GM06990 (cell line): ENCODE measurements at places on chromosomes 16 and 17.

- DNase-seq, result no peak
These were observed 5.2 kb downstream of the C16orf46 start for GRCh38 chr16:81071805-81072204.

- no peak for DNase-seq
These were observed 20.1 kb downstream of the RAB40B start for GRCh38 chr17:82678265-82678891.

DNA sequence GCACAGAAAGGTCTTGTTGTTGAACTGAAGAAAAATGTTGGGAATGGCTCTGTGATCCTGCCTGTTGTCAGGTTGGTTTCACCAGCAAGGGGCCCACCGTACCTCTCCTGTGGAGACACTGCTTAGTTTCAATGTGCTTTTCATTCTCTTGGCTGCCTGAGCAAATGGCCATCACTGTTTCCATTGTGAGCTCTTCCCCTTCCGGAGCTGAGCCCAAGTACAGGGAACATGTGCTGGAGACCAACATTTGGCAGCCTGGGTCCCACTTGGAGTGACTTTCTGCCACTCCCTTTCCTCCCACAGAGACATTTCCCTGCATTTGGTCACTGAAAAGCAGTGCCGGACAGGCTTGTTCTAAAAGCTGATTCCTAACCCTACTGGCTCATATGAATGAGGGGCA is 23.1 kb downstream of the GABARAPL2 start:
- no peak for DNase-seq

- DNase-seq, result no peak
These were observed 7.6 kb downstream of the AIPL1 start for GRCh38 chr17:6427279-6427781.

GRCh38 chr16:1134776-1135458 is 18.0 kb upstream of the CACNA1H start:
- no peak for DNase-seq

- no peak for DNase-seq
These were observed 87.6 kb downstream of the USP31 start for GRCh38 chr16:23061669-23062068.

DNA sequence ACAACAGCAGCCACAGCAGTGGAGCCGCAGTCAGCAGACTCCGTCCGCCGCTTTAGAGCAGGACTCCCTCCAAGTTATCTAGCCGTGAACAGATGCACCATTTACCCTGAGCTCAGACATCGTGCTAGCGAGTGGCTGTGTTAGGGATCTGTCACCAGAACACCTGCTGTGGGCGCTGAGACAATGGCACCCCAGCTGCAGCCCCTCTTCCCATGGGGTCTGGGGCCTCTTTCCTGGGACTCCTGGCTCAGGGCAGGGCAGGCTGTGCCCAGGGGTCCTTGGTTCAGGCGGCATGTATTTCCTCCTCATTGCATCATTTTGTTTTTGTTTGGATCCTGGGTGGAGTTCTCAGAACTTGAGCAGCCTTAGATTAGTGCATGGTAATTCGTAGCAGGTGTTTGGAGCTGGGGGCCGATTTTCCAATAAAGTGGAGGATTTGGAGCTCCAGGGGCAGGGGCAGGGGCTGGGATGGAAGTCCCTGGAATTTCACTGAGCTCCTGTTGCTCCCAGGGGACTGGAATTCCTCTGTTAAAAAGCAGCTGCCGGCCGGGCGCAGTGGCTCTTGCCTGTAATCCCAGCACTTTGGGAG is 23.4 kb downstream of the NMRAL1 start:
- no peak for DNase-seq

GRCh38 chr17:4515501-4515900 is 16.8 kb downstream of the SPNS2 start:
- DNase-seq, result no peak

DNA sequence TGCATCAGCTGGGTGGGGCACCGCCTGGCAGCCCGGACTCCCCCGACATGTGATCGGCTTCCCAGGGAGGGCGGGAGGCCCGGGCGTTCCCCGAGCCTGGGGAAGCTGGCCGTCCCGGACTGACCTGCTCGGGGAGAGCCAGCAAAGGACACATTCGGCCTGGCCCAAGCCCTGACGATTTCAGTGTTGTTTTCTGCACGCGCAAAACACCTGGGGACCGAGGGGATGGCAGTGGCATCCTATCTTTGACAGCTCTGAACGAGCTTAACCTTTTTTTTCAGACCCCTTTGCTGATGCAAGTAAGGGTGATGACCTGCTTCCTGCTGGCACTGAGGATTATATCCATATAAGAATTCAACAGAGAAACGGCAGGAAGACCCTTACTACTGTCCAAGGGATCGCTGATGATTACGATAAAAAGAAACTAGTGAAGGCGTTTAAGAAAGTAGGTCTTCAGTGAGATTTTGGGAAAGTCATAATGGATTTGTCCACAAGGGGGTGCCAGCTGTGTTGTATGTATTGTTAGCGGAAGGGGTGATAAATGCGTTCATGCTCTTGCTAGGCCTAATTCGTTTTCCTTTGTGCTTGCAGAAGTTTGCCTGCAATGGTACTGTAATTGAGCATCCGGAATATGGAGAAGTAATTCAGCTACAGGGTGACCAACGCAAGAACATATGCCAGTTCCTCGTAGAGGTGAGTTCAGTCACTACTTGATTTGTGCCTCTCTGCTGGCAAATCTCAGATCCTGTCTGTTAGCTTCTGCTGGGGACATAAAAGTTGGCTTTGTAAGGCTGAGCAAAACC is 1.0 kb downstream of the EIF1 start:
- no peak for DNase-seq

DNA sequence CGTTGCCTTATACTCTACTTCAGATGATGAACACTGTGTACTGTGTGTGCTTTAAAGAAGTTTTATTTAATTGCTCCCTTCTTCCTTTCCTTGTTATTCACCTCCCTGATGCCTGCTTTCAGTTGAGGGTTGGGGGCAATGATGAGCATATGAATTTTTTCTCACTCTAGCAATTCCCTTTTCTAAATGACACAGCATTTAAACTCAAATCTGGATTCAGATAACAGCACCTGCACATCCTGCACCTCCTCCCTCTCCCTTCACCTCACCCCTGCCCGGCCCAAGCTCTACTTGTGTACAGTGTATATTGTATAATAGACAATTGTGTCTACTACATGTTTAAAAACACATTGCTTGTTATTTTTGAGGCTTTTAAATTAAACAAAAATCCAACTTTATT is 13.0 kb upstream of the PNPO start:
- DNase-seq, result no peak

- DNase-seq, result peak; percentile 80
These were observed 199.0 kb downstream of the MSI2 start for GRCh38 chr17:57455063-57455914.

- no peak for DNase-seq
These were observed 173.6 kb downstream of the PHKB start for GRCh38 chr16:47634727-47635126.

GRCh38 chr17:65918500-65918899 is 273.4 kb downstream of the CEP112 start:
- no peak for DNase-seq

GRCh38 chr17:41613277-41614082 is 913 bp upstream of the KRT16 start:
- no peak for DNase-seq

DNA sequence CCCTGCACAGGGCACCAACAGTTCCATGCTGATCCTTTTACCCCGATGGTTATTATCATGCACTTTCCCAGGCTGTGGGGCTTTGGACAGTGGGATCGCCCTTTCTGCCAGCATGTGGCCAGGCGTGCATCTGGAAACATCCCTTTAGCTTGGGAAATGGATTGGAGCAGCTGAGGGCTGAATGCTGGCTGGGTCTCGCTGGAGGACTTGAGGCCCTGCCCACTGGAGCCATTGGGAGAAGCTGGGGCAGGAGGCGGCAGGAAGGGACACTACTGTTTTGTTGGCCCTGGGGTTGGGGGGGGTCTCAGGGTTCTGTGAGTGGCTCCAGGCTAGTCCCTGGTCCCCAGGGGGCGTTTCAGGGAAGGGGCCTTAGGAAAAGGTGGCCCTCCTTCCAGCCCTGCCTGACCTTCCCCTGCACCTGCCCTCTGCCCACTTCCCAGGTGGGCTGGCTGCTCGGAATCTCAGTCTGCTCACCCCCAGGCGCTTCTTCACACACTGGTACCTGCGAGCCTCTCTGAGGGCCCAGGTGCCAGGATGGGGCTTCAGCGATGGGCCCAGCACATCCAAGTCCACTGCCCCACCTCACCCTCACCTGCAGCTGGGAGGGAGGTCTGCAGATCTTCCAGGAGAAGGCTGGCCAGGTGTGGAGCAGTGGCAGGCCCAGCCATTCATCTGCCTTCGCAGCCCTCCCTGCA is 1.6 kb upstream of the ADGRG3 start:
- DNase-seq, result no peak

GRCh38 chr17:56543280-56543679 is 50.2 kb upstream of the NOG start:
- no peak for DNase-seq

DNA sequence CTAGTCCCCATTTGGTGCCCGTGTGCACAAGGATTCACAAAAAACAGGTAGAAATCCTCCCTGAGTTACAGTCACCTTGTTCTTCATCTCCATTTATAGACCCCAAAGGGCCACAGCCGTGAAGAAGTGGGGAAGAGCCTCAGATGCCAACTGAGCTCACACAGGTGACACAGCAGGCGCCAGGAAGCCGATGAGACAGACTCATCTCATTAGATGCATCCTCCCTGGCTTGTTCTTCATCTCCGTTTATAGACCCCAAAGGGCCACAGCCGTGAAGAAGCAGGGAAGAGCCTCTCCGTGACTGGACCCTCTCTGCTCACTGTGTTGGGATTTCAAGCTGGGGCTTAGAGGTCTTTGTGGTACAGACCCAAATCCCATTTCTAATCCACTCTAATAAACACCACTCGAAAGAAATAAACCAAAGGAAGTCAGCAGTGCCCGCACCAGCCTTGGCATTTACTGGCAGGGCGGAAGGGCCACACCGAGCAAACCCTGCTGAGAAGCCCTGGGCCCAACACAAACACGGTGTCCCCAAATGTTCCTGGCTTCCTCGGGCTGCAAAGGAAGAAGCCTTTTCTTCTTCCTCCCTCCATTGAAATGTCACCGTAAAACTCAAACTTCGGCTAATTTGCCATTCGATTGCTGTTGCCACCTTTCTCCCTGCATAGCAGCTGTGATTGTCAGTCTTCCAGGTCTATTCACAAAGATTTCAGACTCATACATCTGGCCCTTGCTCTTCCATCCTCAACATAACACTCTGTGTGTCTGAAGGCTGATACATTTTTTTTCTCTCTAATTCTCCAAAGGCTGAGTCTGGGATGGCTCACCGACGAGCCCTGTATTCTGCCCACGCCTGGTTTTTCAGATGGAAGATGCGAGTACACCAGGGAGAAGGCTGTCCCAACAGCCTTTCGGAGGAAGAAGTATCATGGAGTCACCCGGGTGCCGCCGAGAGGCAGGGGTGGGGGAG is 44.9 kb upstream of the DOC2B start:
- DNase-seq, result no peak

DNA sequence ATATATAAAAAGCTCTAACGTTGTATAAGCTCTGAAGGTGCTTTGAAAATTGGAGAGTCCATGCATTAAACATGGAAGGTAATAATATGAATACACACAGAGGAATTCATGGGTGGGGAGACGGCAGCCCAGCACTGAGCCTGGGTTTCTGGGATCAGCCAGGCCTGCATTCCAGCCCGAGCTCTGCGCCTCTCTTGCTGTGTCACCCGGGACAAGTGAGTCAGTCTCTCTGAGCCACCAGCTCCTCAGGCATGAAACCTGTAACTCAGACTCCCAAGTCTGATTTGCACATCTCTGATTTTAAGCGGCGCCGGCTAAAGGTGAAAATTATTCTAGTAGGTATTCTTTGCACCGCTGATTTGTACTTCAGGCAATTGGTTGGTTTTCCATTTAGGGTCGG is 238.8 kb downstream of the MRTFB start:
- no peak for DNase-seq

GRCh38 chr16:23960081-23960885 is 124.5 kb downstream of the PRKCB start:
- DNase-seq, result no peak

DNA sequence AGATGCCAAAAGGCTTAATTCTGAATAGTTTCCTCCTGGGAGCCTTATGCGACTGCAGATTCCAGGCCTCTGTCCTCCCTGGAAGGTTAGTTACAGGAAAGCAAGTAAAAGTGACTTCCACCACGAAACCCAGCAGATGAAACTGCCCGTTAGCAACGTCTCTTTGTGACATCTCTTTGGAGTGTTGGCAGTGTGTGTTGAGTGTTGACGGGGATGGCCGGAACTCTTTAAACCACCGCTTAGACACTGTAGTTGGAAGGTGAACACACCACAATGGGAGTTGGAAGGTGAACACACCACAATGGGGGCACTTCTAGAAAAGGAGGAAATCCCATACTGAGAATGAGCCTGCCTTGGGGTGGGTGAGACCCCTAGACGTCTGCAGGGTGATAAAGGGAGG is 858 bp downstream of the SKAP1 start:
- no peak for DNase-seq

- peak; percentile 76 for DNase-seq
These were observed 5.3 kb upstream of the WDR24 start for GRCh38 chr16:695355-696089.

- DNase-seq, result no peak
These were observed 474 bp downstream of the CBX8 start for GRCh38 chr17:79796444-79796762.

DNA sequence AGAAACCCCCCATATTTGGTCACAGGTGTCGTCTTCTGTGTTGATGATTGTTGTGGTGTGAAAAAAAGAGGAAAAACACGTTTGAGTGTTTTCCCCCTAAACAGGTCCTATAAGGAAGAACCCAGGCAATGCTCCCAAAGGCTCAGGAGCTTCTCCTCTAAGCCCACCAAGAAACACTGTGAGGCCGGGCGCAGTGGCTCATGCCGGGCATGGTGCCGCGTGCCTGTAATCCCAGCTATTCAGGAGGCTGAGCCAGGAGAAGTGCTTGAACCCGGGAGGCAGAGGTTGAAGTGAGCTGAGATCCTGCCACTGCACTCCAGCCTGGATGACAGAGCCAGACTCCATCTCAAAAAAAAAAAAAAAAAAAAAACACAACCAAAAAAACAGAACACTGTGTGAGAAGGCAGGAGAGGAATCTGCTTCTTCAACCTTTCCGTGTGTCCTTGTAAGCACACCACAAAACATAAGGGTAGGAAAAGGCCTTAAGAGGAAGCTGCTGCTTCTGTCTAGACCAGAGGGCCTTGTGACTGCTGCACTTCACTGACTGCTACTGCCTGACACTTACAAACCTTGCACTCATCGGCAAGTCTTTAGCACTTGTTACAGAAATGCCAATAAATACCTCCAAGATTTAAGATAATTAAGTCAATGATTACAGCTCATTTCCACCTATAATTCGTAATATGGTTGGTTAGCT is 9.3 kb downstream of the JPT1 start:
- DNase-seq, result no peak

- no peak for DNase-seq
These were observed 9.2 kb downstream of the MGAT5B start for GRCh38 chr17:76877437-76877836.

DNA sequence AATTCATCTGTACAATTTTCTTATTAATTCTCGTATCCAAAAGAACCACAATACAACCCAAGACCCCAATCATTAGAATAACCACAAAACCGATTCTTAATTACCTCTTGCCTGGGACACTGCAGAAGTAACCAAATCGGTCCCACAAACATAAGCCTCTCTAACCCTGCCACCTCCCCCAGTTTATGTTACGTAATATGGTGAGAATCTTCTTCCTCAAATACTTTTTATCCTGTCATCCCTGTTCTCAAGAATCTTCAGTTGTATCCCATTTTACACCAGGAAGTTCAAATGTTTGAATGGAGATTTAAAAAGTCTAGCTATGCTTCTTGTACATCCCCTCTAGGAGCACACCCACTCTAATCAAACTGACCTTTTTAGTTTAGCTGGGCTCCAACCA is 269.3 kb upstream of the TBX2 start:
- no peak for DNase-seq
